ENCODE measurements at places on chromosomes 6 and 20. TPM values are rescaled to one million over a fixed set of nuclear protein-coding genes. Genes with fewer than 3 reads are reported as not detected.

IL20RA gene
- not detected for total RNA-seq

GPR6 gene
- total RNA-seq = not detected

EYA4 gene
- not detected for total RNA-seq

ESF1 gene
- 17.3 TPM for total RNA-seq

F13A1 gene
- total RNA-seq = not detected

NFATC2 gene
- 3.0 TPM for total RNA-seq

SLC26A8 gene
- not detected for total RNA-seq

THBD gene
- total RNA-seq = 18.0 TPM

PNLDC1 gene
- not detected for total RNA-seq

DNMT3B gene
- 6.8 TPM for total RNA-seq

CD109 gene
- 67.4 TPM for total RNA-seq

HSPA1L gene
- 0.68 TPM for total RNA-seq

RRAGD gene
- total RNA-seq = 0.20 TPM

PDE10A gene
- total RNA-seq = 10.7 TPM

CD24 gene
- total RNA-seq = 1.9 TPM

Data from RPMI7951 (cell line).